SJSA1 (cell line): ENCODE measurements at places on chromosomes 16 and 17. TPM values are rescaled to one million over a fixed set of nuclear protein-coding genes. Genes with fewer than 3 reads are reported as not detected.

SMIM36 gene
- not detected in 2 replicates for total RNA-seq

- DNase-seq, result no peak
Measured at GRCh38 chr16:22370038-22370820, 4.2 kb downstream of the CDR2 start.

- DNase-seq, result no peak
Measured at GRCh38 chr17:12603566-12603965, 62.1 kb upstream of the MYOCD start.

DNA sequence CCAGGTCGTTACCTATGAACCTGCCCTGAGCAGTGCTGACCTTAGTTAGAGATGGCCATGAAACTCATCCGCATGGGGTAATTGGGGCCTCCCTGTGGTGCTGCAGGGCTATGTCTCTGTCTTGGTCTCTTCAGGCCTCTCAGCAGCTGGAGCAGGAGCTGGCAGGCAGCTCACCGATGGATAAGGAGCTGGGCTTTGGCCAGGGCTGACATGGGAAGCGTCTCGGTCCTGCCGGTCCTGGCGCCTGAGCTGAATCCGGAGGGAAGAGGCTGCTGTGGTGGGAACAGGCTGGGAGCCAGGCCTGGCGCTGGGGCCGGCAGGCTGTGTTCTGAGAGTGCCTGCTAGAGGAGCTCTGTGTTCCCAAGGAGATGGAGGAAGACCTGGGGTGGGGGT is 10.1 kb downstream of the IL32 start:
- no peak for DNase-seq

DNA sequence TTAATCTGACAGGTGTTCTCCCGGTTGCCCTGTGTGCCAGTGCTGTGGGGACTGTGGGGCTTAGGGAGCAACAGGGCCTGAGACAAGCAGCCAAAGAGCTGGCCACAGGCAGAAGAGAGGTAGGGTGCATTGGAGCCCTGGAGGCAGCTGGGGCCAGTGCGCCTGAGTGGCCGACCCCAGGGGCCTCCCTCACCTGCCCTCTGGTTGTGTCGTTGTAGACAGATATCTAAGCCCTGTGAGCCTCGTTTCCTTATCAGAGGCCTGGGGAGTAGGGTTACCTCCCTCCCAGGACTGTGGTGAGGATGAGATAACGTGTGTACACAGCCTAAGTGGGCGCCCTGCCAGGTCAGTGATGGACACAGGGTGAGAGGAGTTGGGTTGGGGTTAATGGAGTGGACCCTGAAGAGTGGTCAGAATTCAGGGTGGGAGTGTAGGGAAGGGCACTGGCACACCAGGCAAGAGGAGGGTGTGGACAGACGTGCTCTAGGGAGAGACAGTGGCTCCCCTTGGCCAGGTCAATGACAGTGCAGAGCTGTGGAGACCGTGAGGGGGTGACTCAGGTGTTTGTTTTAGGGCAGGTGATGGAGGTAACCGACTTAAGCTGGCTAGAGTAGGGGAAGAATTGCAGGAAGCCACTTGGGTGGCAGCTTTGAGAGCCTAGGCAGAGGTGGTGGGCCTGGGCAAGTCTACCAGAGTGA is 3.4 kb downstream of the NARF start:
- DNase-seq, result no peak
